GM23338 (cell line): ENCODE measurements at places on chromosomes 5 and 9. TPM values are rescaled to one million over a fixed set of nuclear protein-coding genes. Genes with fewer than 3 reads are reported as not detected.

Gene WWC1
- total RNA-seq: 27.8 and 33.2 TPM in 2 replicates

Gene ADAMTSL2
- total RNA-seq: 0.66 and 1.1 TPM in 2 replicates

Gene GAPT
- total RNA-seq: not detected in 2 replicates

Gene PFN3
- 1.9 TPM in 1 of 2 replicates, not detected in the other for total RNA-seq

Gene THBS4
- 13.7 and 23.2 TPM in 2 replicates for total RNA-seq
